PC-9 (cell line): ENCODE measurements at places on chromosomes 6 and 20. TPM values are rescaled to one million over a fixed set of nuclear protein-coding genes. Genes with fewer than 3 reads are reported as not detected.

GRCh38 chr6:103983860-103984259 is 875.9 kb downstream of the HACE1 start:
- no peak for DNase-seq

DNA sequence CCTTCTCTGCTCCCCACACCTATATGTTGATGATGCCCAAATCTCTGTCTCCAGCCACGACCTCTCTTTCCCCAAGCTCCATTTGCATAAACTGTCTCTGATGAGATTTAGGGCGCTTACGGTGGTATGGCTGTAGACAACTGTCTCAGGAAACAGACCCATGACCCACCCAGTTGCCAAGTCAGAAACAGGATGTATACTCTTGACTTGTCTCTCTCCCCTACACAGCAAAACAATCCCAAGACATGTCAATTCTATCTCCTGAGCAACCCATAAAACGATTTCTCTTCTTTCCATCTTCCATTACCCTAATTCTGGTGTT is 13.9 kb downstream of the GNL1 start:
- no peak for DNase-seq

GRCh38 chr20:46670585-46671584 is 18.4 kb downstream of the TP53RK start:
- no peak for DNase-seq

DNA sequence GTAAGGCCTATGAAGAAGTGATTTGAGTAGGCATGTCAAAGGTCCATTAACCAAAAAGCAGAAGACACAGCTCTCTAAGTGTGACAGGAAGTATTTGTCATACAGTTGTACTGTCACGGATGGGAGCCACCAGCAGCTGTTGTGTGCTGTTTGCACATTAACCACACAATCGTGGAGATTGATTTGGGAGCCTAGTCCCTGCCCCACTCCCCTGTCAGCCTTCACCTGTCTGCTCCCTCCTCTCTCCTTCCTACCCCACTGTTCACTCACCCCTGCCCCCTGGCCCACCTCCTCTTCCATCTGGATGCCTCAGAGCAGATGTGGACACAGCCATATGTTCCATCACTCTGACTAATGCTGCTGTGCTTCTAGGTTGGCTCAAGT is 124.7 kb upstream of the SPACA1 start:
- no peak for DNase-seq

DNA sequence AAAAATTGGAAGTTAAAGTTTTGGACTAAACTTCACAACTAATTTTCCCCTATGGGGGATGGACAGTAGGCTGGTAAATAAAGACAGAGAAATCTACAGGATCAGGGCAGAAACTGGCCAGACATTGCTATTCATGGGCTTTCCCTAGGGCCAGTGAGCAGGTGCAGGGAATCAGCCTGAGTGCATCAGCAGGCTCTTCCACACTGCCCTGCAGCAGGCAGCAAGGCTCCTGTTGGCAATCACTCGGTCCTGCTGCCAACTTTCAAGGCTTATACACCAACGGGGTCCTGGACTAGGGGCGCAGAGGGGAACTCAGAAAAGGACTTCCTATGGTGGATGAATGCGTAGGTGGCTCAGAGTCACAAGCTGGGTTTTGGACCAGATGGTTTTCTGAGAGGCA is 59.8 kb upstream of the NHSL1 start:
- DNase-seq = no peak

GRCh38 chr6:56658326-56658725 is 15.6 kb upstream of the DST start:
- DNase-seq = no peak

- DNase-seq = no peak
These were observed 50.2 kb downstream of the ELOVL2 start for GRCh38 chr6:10993896-10994295.

DNA sequence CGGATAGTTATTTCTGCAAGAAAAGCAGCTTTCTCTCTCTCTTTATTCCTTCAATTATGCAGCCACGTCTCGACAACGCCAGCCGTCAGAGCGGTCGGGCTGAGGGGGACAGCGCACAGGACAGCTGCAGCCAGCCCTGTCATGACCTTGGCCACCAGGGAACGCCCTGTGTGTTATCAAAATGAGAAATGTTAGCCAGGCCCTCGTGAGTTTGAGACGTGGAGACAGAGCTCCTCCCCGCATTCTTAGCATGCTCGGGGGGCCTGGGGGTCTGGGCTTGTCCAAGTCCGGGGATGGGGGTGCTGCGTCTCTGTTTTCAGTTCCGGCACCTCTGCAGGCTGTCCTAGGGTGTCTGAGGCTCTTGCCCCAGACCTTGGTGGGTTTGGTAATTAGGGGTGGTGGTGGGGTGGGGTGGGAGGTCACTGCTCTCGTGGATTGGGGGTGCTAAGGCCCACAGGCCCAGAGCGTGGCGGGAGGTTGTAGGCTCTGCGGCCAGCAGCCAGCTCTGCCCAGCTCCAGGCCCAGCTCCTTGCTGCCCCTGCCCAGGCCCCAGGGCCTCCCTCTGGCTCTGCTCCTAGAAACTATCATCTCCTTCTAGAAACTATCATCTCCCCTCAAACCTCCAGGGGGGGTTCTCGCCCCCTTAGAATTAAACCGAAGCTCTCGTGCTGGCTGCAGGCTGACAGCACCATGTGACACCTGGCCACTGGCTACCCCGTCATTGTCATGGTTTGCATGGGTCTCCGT is 54.3 kb upstream of the GATA5 start:
- DNase-seq = no peak

DNA sequence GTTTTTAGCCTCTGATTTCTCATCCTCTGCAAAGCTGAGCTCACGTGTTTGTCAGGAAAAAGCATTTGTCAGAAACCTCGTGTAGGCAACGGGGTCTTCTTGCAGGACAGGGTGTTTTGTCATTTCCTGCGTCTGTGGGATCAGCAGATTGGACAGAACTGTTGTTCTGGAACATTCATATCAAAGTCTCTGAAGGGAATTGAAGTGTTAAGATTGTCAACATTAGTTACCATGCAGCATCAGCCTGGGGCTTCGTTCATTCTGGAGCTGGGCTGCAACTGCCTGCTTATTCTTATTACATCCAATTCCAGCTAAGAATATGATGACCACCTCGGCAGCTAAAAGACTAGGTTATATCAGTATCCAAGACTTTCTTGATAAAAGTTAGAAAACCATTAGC is 71.0 kb upstream of the RALGAPA2 start:
- no peak for DNase-seq

DNA sequence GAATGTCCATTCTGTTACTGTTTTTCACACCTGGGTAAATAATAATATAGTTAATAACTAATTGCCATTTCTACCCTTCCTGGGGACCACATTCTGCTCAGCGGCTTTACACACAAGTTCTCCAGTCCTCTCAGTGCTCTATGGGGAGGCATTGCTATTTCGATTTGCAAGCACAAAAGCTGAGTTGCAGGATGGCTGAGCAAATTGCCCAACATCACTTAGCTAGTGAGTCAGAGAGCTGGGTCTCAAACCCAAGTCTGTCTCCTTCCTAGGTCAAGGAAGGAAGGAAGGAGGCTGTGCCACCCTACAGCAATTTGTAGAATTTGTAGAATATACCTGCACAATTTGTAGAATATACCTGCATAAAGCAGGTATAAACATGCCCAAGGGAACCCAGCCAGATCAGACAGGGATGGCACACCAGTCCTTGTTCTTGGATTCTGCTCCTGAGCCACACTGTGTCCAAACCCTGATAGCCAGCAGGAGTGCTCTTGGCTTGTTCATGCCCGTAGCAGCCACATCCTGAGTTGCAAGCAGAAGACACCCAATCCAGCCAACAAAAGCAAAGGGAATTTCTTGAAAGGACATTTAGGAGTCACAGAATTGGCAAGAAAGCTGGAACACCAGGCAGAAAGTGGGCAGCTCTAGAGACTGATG is 56.9 kb downstream of the LY86 start:
- no peak for DNase-seq

DNA sequence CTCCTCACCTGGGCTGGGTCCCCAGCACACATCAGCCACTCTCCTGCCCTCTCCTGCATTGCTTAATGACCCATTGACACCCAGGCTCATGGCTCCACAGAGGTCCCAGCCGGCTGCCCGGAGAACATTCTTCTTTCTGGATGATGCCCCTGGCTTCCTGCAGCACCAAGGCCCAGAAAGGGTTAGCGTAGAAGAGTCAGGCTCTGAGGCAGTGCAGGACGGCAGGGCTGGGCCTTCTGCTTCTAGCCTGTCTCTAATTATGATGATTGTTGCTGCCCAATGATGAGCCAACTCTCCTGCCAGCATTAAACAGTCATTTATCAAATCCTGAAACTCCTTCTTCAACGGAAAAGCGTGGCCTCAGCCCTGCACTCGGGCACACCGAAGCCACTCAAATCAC is 66.4 kb downstream of the ZNF217 start:
- DNase-seq = no peak

GRCh38 chr6:93036835-93037234 is 382.5 kb downstream of the EPHA7 start:
- DNase-seq = no peak

GRCh38 chr6:122563364-122564052 is 46.7 kb upstream of the PKIB start:
- no peak for DNase-seq

- DNase-seq = no peak
These were observed 35.5 kb upstream of the TMX4 start for GRCh38 chr20:8055096-8055495.

GRCh38 chr6:11767978-11768756 is 10.4 kb downstream of the ADTRP start:
- DNase-seq = no peak

DNA sequence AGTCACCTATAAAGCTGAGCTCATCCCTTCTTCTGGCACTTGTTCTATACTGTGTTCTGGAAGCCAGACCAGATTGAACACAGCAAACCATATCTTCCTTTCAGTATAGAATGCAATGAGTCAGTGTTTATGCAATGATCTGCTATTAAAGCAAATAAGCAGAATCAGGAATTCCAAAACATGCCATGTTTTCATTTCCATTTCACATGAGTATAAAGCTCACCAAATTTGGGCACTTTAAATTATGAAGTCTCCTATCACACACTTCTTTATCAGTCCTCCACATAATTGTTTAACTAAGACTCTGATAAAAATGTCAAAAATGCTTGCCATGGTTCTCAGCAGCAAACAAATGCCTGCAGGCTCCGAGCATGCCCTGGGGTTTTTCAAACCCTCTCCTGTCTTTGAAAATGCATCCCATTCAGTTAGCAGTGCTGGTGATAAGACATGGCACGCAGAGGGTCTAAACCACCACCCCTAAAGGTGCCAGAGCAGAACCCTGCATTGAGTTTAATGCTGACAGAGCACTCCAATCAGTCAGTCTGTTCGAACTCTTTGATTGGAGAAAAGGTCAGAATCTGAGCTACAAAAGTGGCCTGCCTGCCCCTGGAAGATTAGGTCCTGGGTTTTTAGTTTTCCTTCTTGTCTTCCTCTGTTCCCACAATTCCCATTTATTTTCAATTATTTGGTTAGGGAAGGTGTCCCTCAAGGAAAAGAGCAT is 234.1 kb downstream of the GMPR start:
- peak; percentile 50 for DNase-seq

DNA sequence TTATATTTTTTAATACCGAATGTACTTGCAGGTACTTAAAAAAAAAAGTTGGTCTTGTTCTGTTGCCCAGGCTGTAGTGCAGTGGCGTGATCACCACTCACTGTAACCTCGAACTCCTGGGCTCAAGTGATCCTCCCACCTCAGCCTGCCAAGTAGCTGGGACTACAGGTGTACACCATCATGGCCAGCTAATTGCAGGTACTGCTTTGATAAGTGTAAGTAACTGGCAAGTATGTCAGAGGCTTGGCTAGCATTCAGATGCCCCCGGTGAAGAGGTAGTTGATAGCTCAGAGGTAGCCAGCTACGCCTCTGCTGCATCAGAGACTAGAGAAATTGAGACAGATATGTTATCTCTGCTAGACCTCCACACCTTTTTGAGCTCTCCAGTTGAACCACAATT is 40.5 kb downstream of the BTBD9 start:
- no peak for DNase-seq

- DNase-seq = peak; percentile 8
These were observed 4.4 kb upstream of the TUBB1 start for GRCh38 chr20:59014680-59015389.

DNA sequence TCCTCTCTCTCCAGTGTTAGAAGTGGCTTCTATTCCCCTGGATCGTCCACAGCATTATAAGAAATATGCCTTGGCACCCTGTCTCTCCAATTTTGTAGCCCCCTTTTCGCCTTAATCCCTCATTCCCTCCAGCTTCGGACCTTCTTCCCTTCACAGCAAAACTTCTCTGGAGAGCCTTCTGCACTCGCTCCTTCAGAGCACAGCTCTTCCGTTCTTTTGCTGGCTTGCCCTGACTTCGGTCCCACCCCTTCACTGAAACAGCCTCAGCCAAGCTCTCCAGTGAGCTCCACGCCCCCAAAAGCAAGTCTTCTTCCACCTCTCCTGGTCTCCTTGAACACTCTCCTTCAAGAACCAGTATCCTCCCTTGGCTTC is 134.7 kb upstream of the RNF24 start:
- DNase-seq = no peak

- DNase-seq = no peak
These were observed 17.2 kb downstream of the DYNLT1 start for GRCh38 chr6:158627168-158627939.

GRCh38 chr20:20344476-20344875 is 23.4 kb upstream of the INSM1 start:
- DNase-seq = no peak

Gene MUCL3
- total RNA-seq = not detected in 2 replicates

Gene SEL1L2
- not detected in 2 replicates for total RNA-seq

Gene ITPR3
- 78.3 and 86.9 TPM in 2 replicates for total RNA-seq

Gene TMEM200A
- total RNA-seq = not detected in 2 replicates

Gene HUS1B
- 0.94 and 1.2 TPM in 2 replicates for total RNA-seq

Gene CEBPB
- total RNA-seq = 112 and 117 TPM in 2 replicates

Gene TNNC2
- total RNA-seq = 1.3 TPM in 1 of 2 replicates, not detected in the other

Gene TGM3
- not detected in 2 replicates for total RNA-seq

Gene SEMG1
- not detected in 2 replicates for total RNA-seq

Gene FRMD1
- total RNA-seq = not detected in 2 replicates

Gene CRISP3
- 0.48 and 0.79 TPM in 2 replicates for total RNA-seq

Gene SDCBP2
- total RNA-seq = 12.3 and 14.8 TPM in 2 replicates

Gene ECT2L
- not detected in 2 replicates for total RNA-seq

Gene TINAG
- not detected in 2 replicates for total RNA-seq

Gene CST5
- total RNA-seq = 0.93 and 2.2 TPM in 2 replicates
